Fibroblast of gingiva (primary cell): ENCODE measurements at places on chromosomes 5 and 9.

DNA sequence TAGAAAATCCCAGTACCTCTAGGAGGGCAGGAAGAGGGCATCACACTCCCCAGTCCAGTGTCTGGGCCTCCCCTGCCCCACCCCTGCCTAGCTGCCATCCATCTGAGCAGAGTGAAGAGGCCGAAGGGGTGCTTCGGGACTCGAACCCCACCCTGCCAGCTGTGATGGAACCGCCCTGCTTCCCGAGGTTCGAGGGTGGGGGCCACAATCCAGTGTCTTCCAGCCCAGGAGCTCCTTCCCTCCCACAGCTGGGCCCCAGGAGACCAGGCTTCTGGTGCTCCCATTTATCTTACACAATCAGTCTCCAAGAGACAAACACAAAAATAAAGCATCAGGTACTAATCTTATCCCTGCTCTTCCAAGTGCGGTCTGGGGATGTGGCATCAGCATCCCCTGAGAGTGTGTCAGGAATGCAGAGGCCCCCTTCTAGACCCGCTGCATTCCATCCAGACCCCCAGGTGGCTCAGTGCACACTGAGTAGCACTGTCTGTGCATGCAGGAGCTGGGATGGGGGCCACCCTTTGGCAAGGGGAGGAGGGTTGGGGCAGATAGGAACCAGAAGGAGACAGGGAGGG, 122.8 kb upstream of the TBC1D2 start:
- DNase-seq = no peak

- DNase-seq = no peak
These were observed 143.8 kb downstream of the SMARCA2 start for GRCh38 chr9:2158766-2159430.

DNA sequence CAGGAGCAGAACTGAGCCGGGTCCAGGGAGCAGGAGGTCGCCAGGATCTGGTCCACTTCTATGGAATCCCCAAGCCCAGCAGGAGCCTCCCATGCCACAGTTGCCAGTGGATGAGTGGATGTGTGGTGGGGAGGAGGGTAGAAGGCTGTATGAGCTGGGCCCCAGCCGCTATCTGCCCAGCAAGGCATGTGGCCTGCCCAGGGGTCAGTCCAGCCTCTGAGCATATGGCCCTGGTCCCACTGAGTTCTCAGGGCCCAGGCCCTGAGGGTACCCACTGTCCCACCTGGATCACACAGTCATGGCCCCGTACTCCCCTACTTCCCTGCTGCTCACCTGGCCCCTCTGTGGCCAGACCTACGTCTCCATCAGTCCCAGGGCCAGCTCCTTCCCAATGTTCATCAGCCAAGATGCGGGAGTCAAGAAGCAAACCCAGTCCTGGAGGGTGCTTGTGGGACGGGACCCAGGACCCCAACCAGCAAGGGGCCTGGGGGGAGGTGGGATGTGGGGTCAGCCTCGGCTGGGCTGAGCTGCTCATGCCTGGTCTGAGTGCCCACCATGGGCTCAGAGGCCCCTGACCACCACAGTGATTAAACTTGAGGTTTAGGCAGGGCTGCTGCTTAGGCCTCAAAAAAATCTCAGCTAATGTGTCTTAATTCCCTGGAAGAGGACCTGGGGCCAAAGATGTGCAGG, 152.7 kb downstream of the COL23A1 start:
- no peak for DNase-seq

GRCh38 chr9:34651321-34651720, 664 bp upstream of the IL11RA start:
- peak; percentile 52 for DNase-seq

GRCh38 chr9:77752554-77752953, 104.4 kb upstream of the GNA14 start:
- peak; percentile 92 for DNase-seq

DNA sequence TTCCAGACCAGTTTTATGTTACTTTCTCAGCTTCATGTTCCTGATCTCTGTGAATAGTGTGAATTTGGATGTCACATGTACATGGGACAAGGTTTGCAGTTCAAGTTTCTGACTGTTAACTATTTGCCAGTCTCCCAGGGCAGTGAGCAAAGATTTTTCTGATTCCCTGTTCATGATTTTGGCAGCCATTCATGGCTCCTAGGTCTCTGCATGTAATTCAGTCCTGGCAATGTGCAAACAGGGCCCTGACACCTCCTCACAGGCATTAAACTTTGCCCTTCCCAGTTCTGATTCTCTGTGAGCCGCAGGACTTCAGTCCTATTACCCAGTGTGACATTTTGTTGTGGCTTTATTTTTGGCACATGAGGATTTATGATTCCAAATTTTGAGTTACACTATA, 349.7 kb downstream of the ARRDC3 start:
- no peak for DNase-seq

DNA sequence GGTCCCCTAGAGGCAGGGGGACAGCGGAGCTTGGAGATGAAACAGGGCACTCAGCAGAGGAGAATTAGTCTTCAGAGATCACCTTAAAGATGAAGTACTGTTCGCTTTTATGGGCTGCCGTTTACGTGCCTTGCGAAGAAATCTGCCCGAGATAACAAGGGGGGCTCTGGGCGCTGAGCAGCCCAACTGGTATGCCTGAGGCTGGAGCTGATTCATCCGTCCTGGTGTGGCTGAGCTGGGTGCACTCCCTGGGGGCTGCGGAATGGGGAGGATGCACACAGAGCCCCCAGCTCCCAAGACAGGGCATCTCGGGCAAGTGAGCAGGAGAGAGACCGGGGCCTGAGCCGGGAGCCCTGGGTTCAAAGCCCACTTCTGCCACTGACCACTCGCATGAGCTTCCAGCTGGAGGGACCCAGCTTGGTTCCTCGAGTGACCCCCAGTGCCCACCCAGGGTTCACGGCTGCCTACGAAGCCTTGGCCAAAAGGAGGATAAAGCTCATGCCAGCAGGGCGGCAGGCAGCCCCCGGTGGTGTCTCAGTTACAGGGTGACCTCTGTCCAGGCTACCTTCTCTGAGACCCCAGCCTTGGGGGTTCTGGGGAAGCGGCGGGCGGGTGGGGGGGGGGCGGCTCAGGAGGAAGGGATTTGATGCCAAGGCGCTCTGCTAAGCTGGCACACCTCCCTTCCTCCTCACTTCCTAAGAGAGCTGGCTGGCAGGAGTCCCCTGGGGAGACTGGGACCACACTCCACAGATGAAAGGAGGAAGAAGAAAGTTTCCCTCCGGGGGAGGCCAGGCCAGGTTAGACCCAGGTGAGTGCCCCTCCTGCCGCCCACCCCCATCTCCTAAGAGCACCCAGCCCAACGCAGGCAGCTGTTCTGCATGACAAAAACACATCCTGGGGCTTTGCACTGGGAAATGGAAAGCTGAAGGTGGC, 5.7 kb downstream of the FIBCD1 start:
- no peak for DNase-seq

DNA sequence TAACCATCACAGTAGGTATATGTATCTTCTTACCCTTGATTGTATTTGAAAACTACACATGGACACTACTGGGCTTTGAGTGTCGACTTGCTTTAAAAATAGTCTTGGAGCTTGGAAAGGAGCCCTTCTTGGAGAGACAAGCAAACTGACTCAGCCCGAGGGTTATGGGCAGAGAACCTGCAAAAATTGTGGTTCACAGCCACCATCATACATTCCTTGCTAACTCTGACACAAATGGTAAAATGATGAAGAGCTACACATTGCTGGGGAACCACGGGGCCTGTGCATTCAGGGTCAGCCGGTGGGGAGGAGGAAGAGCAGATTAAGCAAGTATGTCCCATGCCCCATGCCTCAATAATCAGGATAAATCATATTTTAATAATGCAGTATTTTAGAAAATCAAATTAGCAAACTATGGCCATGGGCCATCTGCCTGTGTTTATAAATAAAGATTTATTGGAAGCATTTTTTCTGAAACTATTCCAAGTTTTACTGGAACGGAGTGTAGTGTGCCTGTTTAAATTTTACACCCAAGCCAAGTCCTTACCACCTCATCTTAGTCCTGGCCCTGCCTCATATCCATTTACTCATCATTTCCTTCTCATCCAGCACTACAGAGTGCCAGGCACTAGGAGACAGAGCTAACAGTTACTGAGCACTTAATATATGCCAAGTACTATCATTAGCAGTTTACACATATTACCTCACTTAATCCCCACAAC, 195.7 kb downstream of the PALM2AKAP2 start:
- peak; percentile 37 for DNase-seq

DNA sequence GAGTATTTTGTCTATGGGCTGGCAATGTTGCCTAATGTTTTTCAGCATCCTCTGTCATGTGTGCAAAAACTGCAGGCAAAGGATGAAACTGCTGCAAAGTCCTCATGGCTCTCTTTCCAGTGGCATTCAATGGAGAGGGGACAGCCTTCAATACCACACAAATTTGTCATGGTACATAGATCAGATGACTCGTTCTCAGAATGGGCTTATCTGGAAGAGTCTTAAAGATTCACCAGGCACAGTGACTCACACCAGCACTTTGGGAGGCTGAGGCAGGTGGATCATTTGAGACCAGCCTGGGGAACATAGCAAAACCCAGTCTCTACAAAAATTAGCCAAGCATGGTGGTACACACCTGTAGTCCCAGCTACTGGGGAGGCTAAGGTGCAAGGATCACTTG, 5.3 kb downstream of the CDKN2AIPNL start:
- DNase-seq = no peak

DNA sequence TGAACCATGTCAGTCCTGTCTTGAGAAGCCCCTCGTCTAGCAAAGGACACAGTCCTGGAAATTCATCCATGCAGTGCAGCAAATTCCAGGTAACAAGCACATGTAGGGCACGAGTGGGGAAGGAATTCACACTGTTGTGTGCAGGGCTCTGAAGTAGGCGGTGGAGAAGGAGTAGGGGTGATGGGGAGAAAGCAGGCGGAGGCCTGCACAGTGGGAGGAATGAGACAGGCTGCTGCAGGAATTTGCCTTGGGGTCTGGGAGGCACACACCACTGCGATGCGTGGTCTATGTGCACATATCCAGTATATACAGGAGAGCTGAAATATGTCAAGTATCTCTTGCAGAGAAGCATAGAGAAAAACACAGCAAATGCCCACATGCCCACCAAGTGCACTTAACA, 249.2 kb upstream of the IRX2 start:
- no peak for DNase-seq

- DNase-seq = no peak
These were observed 103.2 kb downstream of the KLF4 start for GRCh38 chr9:107386396-107386795.

DNA sequence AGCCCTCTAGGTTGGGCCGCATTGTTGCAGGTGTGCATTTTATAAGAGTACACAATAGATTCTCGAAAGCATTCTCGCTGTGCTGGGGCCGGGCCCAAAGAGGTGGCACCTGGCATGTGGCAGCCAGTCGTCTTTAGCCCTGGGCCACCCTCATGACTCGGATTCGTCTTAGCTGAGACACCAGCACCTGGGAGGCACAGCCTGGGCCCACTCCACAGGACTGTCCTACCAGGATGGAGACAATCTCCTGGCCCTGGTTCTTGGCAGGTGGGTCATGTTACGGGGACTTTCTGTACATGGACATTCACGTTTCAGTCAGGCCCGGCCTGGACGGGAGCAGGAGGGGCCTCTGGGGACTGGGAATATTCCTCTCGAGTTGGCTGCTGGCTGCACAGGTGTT, 212.5 kb downstream of the FANCC start:
- DNase-seq = no peak

DNA sequence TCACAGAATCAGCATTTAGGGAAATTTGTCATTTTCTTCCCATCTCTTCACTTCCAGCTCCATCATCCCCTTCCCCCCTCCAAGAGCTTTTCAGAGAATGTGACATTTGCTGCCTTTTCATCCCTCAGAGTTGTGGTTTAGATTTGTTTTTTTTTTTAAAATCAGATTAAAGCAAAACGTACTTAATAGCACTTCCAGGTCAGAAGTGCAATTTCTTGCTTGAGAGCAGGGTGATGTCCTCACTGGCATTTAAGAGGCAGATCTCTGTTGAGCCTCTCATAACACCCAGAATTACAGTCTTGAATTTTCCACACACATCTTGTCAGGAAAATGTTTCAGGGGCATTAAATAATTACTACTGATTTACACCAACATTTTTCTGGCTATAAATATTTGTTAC, 236.8 kb upstream of the VLDLR start:
- DNase-seq = no peak

- no peak for DNase-seq
These were observed 91.1 kb downstream of the CEMIP2 start for GRCh38 chr9:71677209-71677608.

DNA sequence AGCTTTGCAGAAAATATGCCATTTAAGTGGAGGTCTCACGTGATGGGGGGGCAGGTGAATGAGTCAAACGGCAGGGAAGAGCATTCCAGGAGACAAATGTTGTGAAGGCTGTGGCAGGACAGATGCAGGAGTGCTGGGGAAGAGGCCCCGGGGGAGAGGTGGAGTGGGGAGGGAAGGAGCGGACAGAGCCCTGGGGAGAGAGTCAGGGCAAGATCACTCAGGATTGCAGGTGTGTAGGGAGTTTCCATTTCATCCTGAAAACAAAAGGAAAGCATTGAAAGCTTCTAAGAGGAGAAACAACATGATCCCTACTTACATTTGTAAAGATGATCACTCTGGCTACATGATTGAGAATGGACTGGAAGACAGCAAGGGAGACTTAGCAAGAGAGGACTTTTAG, 323.3 kb downstream of the ASTN2 start:
- DNase-seq = no peak

- no peak for DNase-seq
These were observed 464.9 kb upstream of the NMUR2 start for GRCh38 chr5:152869971-152870370.

DNA sequence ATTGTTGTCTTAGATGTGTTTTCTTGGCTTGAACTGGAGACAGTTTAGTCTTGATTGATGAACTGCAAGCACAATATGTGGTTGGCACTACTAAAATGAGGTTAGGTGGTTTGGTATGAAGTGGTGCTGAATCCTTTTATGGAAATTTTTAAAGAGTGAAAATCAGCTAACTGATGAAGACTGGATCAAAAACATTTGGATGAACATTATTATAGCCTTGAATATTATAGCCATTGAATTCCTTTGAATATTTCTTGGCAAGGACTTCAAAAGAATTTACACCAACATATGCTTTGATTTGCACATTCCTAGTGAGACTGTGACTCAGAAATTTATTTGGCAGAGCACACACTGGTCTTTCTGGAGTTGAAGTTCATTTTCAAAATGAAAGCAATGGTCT, 318.3 kb downstream of the CHSY3 start:
- DNase-seq = peak; percentile 38

GRCh38 chr5:63535840-63536602, 426.2 kb downstream of the HTR1A start:
- DNase-seq = no peak

DNA sequence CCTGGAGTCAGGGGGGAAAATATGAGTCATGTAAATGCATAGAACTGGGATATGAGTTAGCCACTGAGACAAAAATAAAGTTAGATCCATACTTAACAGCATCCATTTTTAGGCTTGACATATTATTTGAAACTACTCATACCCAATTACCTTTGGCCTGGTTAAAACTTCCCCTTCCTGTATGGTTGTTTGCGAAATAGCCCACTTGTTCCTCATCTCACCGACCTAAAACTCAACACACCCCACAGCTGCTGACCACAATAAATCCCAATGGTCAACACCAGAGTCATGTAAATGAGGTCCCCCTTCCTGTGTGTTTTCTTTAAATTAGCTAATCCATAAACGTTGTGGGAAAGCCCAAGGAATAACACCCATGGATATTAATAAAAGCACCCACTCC, 55.2 kb upstream of the TMEM215 start:
- DNase-seq = no peak
